ENCODE measurements at places on chromosomes 2 and 18.

DNA sequence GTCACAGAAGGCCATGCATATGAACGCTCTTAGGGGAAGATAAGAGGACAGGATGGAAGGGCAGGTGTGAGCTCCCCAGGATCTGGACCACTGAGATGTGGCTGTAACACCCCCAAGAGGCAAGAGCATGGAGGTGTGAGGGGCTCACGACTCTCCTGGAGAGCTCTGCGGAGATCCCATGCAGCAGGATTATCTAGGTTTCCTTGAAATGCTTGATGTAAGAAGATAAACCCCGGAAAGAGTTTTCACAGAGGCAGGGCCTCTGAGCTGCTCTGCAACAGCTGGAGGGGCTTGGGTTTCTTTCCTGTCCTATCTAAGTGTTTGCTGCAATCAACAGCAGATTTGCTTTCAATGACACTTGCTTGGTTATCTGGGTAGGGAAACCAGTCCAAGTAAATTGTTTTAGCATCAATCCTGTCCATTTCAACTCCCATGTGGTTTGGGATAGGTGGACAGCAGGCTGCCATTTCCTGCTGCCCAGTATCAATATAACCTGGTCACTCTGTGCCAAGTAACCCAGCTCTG, 138.9 kb downstream of the SMAD2 start:
- DNase-seq: no peak

DNA sequence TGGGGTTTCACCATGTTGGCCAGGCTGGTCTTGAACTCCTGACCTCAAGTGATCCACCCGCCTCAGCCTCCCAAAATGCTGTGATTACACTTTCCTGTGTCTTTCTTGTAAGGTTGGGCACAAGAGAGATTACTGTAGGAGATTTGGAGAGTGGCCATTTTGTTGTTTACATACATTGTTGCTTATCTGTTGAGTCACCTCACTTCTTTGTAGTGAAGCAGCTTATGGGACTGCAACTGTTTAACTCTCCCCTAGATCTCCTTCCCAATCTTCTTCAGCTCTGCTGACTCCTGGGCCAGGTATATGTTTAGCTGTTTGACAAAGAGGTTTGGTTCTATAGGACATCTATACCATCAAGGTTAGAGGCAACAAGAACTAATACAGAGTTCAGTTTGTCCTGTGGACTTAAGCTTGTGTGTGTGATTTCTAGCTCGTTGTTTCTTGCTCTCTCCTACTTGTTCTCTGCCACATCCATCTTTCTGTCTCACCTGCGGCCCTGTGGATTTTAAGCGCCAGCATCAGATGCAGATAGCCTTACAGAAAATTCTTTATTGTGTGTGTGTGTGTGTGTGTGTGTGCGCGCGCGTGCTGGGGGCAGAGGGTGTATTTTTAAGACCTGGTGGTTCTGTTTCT, 95.4 kb downstream of the HAUS1 start:
- no peak for DNase-seq

DNA sequence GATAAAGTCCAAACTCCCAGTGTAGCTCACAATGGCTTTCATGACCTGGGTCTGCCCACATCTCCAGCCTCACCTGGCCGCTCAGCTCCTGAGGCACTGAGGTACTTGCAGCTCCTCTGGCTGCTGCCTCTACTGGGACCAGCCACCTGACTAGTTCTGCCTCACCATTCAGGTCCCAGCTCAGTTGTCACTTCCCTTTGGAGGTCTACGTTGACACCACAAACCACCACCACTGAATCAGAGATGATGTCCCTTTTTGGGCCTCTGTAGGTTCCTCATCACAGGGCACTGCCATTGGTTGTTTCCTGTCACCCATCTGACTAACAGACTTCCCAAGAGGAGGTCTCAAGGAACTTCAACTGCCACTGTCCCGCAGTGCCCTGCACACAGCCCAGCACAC, 21.2 kb downstream of the SPP2 start:
- DNase-seq: no peak

DNA sequence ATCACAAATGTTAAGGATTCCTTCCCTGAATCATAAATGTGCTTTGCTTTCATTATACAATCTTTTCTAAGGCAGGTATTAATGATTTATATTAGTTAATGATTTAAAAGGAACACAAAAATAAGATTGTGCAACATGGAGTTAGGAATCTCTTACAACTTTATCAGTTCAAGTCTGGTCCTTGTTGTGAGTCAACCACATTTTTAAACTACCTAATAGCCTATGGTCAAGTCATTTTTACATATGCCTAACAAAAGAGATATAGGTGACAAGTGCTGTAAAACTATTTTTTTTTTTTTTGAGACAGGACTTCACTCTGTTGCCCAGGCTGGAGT, 8.2 kb upstream of the INPP1 start:
- no peak for DNase-seq

DNA sequence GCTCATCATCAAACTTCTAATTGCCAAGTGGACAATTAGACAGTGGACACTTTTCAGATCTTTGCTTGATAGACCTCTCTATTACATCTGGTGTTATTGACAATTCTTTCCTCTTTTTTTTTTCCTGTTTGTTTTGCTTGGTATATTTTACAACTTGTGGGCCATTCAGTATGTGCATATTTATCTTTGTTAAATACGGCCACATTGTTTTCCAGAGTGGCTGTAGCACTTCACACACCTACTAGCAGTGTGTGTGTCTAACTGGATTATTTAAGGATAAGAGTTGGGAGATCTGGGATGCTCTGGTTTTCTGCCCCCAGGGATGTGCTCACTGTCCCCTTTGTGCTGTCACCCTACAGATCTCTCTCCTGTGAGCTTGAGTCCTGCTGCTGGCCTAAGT, 4.1 kb upstream of the SLC4A5 start:
- no peak for DNase-seq

GRCh38 chr2:148451046-148451445, 193.5 kb upstream of the EPC2 start:
- DNase-seq: no peak

GRCh38 chr2:25824718-25825117, 53.6 kb downstream of the ASXL2 start:
- no peak for DNase-seq

- no peak for DNase-seq
These were observed 68.8 kb downstream of the LDLRAD4 start for GRCh38 chr18:13287372-13287771.

DNA sequence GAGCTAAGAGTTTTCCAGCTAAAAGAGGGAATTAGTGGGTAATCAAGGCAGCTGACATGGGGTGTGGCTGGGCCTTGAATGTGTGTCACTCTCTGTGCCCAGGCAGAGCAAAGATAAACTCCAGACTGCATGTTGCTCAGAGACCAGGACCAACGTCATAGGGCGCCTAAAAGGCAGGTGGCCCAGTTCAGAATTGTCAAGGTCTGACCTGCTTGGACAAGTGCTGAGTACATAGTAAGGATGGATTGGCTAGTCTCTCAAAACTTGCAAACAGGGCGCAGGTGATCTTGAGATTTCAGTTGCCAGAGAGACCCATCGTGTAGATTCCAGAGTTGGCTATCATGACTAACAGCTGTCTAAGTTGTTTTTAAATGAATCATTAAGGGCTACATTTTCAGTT, 19.0 kb downstream of the CLUL1 start:
- DNase-seq: no peak

DNA sequence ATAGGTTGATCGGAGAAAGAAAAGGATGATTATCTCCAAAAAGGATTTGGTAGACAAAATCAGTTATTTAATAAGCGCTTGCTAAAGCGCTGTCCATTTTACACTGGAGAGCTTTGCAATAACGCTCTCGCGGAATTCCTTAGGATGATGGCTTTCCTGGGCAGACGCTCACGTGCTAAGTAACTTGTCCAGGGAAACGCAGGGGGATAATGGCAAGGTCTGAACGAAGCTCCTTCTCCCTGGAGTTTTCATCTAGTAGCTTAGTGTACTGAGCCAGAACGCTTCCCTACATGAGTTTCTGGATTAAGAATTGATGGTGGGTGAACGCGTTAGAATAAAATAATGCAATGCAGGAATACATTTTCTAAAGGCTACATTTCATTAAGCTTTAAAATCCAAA, 739.5 kb upstream of the SALL3 start:
- no peak for DNase-seq

DNA sequence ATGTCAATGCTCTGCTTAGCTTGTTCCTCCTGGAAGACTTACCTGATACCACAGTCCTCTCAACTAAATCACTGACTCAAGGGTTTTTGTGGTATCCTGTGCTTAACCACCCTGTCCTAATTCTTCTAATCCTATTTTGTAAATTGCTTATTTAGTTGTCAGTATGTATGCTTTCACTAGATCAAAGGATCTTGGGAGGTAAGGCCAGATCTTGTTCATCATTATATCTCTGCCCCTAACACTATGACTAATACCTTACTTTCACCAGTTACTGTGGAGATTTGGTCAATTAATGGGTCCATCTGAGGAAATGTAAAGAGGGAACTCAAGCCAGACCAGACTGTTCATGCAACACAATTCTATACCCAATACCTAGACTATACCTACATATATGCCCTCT, 203.2 kb downstream of the GULP1 start:
- no peak for DNase-seq

DNA sequence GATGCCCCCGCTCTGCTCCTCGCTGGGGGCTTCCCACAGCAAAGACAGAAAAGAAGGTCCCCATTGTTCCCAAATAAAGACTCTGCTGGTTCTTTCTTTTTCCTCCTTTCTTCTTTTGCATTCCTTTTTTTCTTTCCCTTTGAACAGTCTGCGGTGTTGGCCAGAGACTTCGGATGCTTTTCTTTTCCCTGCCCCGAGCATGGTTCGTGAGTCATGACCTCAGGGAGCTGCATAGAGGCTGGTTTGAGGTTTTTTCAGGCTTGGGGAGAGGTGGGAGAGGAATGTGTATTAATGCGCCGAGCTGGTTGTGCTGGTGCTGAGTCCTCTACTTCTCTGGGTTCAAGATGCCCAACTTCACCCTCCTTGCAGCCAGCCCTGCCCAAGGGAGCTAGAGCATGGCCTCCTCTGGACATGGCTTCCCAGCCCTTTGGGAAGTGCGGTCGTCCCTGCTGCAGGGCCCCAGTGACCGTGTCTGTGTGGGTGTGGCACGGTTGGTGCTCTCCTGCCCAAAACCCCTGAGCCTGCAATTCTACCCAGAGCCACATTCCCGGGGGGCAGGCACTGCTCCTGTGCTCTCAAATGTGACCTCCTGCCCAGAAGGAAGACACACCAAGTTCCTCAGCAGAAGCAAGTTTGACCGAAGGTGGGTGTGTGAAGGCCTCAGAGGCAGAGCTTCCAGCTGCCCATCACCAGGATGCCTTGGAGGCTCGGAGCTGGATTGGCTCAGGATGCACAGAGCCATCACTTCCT, 9.0 kb upstream of the ARHGEF4 start:
- no peak for DNase-seq

- DNase-seq: peak; percentile 53
These were observed 6.2 kb downstream of the MRPS5 start for GRCh38 chr2:95115418-95115817.

DNA sequence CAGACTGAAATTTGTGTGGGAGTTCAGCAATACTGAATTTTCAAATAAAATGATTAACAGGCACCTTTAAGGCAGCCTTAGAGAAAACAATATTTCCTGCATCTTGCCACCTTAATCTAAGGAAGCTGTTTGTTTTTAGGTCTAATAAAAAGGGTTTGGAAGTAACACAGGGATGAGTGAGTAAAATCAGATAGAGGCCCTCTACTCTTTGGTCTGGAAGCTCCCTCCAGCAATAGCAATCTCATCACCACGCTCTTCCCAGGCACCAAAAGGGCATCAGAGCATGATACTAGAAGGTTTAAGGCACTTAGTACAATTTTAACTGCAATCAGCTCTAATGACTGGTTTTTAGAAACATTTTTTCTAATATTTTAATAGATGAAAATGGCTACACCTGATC, 155.6 kb downstream of the VWC2L start:
- no peak for DNase-seq

GRCh38 chr2:28360718-28361293, 31.9 kb upstream of the FOSL2 start:
- no peak for DNase-seq

GRCh38 chr2:200125444-200126284, 170.3 kb downstream of the MAIP1 start:
- no peak for DNase-seq

DNA sequence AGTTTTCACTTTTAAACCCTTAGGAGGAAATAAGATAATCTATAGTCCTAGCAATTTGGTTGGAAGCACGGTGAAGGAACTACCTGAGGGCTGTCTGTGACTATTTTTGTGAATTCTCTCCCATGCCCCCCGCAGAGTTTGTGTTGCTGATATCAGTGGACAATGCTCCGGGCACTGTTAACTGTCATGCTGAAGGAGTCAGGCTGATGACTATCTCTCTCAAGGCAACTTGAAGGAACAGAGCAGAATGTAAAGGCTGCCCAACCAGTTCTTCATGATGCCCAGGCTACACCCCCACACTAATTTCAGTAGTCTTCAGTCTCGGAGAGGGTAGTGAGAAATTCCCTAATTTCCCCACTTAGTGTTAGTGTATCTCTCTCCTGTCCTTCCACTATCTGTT, 21.6 kb upstream of the RAB6C start:
- no peak for DNase-seq

- no peak for DNase-seq
These were observed 4.2 kb downstream of the MAB21L4 start for GRCh38 chr2:240891492-240892340.

DNA sequence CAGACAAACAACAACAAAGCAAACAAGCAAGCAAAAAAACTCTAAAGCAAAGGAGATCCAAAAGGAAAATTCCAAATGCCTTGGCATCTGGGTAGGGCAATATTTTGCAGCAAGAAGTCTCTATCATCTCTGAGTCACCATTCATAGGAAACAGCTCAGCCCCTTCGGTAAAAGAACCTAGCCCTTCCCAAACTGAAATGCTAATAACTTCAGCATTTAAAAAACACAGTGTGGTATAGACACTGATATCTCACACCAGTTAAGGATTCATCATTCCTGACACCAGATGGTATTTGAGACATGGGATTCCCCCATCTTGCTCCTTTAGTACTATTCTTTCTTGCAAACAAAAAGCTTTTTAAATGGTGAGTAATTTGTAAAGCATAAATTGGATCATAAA, 491.8 kb downstream of the TXNL1 start:
- DNase-seq: no peak

- peak; percentile 31 for DNase-seq
These were observed 9.8 kb upstream of the ZNF397 start for GRCh38 chr18:35231052-35231451.

- DNase-seq: no peak
These were observed 4.1 kb downstream of the HS6ST1 start for GRCh38 chr2:128314348-128315121.
